ENCODE measurements at places on chromosomes 11 and 22. TPM values are rescaled to one million over a fixed set of nuclear protein-coding genes. Genes with fewer than 3 reads are reported as not detected.

DNA sequence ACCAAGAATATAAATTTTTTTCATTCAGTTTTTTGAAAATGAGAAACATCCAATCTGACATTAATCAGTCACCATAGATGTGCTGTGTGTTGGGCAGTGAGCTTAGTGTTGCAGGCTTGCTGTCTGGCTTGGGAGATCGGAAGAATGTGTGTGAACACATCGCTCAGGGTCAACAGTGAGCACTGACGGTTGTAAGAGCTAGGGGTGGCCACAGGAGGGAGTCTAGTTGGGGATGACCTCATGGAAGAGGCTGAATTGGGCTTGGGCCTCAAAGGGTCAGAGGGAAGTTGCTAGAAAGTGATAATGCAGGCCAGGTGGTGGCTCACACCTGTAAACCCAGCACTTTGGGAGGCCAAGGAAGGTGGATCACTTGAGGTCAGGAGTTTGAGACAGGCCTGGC lies 375.4 kb downstream of the DDX10 start:
- no peak for DNase-seq
- no peak overlapping the region for H3K4me3 ChIP-seq
- no peaks in the 10 kb centered on the region for H3K4me1 ChIP-seq
- no peak overlapping the region for H3K27ac ChIP-seq
- H3K27me3 ChIP-seq: no peaks in the 10 kb centered on the region

The LGALS12 gene
- 0.15 TPM for total RNA-seq

GRCh38 chr22:36660510-36660840 lies 43.1 kb downstream of the CACNG2 start:
- DNase-seq: no peak
- no peak overlapping the region for H3K4me3 ChIP-seq
- no peaks in the 10 kb centered on the region for H3K27me3 ChIP-seq
- no peaks in the 10 kb centered on the region for H3K36me3 ChIP-seq

GRCh38 chr11:126115127-126115495 lies 52.4 kb upstream of the CDON start:
- H3K4me3 ChIP-seq: no peak overlapping the region
- no peaks in the 10 kb centered on the region for H3K27me3 ChIP-seq
- H3K36me3 ChIP-seq: no peaks in the 10 kb centered on the region

- no peaks in the 10 kb centered on the region for H3K4me1 ChIP-seq
- no peak overlapping the region for H3K4me3 ChIP-seq
- DNase-seq: no peak
- no peaks in the 10 kb centered on the region for H3K27me3 ChIP-seq
Measured at GRCh38 chr11:17840101-17840548, 105.5 kb downstream of the KCNC1 start.

- no peaks in the 10 kb centered on the region for H3K27me3 ChIP-seq
- H3K27ac ChIP-seq: peak overlapping the region; percentile 24
- H3K36me3 ChIP-seq: no peaks in the 10 kb centered on the region
- DNase-seq: no peak
- no peak overlapping the region for H3K4me3 ChIP-seq
Measured at GRCh38 chr11:12200279-12200990, 90.0 kb downstream of the MICAL2 start.
